ENCODE measurements at places on chromosomes 7 and 10. TPM values are rescaled to one million over a fixed set of nuclear protein-coding genes. Genes with fewer than 3 reads are reported as not detected.

GBX1 gene
- total RNA-seq = not detected

DNA sequence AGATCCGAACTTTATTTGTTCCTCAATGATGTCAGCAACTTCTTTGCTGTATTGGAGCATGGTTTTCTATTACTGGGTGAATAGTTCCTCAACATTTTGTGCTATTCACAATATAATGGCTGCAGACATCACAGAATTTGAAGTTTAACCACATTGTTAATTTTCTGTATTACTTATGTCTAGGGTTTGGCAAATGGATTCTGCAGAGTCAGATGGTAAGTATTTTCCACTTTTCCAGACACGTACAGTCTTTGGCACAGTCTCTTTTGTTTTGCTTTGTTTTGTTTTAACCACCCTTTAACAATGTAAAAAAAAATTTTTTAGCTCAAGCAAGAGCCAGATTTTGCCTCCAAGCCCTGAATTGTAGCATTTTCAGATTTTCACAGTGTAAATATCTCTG, 36.8 kb upstream of the FOXK1 start:
- no peaks in the 10 kb centered on the region for H3K27me3 ChIP-seq
- H3K36me3 ChIP-seq = no peaks in the 10 kb centered on the region
- H3K4me1 ChIP-seq = peaks cover 8% of the 10 kb centered on the region
- no peak overlapping the region for H3K4me3 ChIP-seq
- DNase-seq = no peak
- no peak overlapping the region for H3K27ac ChIP-seq

DNA sequence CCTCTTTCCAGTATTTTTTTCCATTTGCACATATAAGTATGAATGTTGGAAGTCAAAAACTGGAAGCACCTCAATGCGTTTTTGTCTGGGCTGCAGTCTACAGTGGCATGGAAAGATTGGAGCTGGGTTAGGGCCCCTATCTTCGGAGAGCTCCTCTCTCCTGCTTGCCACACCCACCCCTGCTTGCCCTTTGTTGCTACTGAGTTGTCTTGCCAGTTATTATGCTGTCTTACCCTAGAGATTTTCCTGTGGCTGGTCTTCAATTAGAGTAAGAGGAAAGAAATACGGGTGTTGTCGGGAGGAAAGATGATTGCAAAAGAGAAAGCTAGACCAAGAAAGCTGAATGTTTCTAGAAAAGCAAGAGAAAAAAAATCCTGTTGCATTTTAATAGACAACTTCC, 228.9 kb upstream of the CELF2 start:
- no peaks in the 10 kb centered on the region for H3K27me3 ChIP-seq
- no peak overlapping the region for H3K27ac ChIP-seq
- no peak overlapping the region for H3K4me3 ChIP-seq
- no peak for DNase-seq

IFIT5 gene
- 8.9 TPM for total RNA-seq

NUTM2D gene
- not detected for total RNA-seq

- no peaks in the 10 kb centered on the region for H3K36me3 ChIP-seq
- DNase-seq = no peak
- no peak overlapping the region for H3K4me3 ChIP-seq
- H3K27ac ChIP-seq = no peak overlapping the region
- H3K4me1 ChIP-seq = no peaks in the 10 kb centered on the region
- no peaks in the 10 kb centered on the region for H3K27me3 ChIP-seq
Measured at GRCh38 chr10:132199268-132199853, 12.6 kb downstream of the DPYSL4 start.

GRCh38 chr7:54722026-54722425, 37.0 kb downstream of the SEC61G start:
- no peak overlapping the region for H3K27ac ChIP-seq
- H3K4me3 ChIP-seq = no peak overlapping the region
- H3K36me3 ChIP-seq = no peaks in the 10 kb centered on the region
- H3K4me1 ChIP-seq = no peaks in the 10 kb centered on the region
- no peak for DNase-seq
- H3K27me3 ChIP-seq = peaks cover 41% of the 10 kb centered on the region

- H3K36me3 ChIP-seq = no peaks in the 10 kb centered on the region
- H3K4me1 ChIP-seq = no peaks in the 10 kb centered on the region
- no peak for DNase-seq
Measured at GRCh38 chr10:110107887-110108286, 99.5 kb upstream of the MXI1 start.

GIMAP8 gene
- not detected for total RNA-seq

PPP1R17 gene
- total RNA-seq = not detected

- no peak overlapping the region for H3K27ac ChIP-seq
- no peaks in the 10 kb centered on the region for H3K36me3 ChIP-seq
- no peaks in the 10 kb centered on the region for H3K4me1 ChIP-seq
- no peak overlapping the region for H3K4me3 ChIP-seq
Measured at GRCh38 chr7:81218480-81219106, 299.7 kb upstream of the SEMA3C start.

- DNase-seq = peak; percentile 63
- no peaks in the 10 kb centered on the region for H3K4me1 ChIP-seq
- H3K4me3 ChIP-seq = no peak overlapping the region
- no peaks in the 10 kb centered on the region for H3K27me3 ChIP-seq
- no peaks in the 10 kb centered on the region for H3K36me3 ChIP-seq
Measured at GRCh38 chr7:70856901-70857630, 274.9 kb upstream of the GALNT17 start.

AASS gene
- 1.3 TPM for total RNA-seq

DNA sequence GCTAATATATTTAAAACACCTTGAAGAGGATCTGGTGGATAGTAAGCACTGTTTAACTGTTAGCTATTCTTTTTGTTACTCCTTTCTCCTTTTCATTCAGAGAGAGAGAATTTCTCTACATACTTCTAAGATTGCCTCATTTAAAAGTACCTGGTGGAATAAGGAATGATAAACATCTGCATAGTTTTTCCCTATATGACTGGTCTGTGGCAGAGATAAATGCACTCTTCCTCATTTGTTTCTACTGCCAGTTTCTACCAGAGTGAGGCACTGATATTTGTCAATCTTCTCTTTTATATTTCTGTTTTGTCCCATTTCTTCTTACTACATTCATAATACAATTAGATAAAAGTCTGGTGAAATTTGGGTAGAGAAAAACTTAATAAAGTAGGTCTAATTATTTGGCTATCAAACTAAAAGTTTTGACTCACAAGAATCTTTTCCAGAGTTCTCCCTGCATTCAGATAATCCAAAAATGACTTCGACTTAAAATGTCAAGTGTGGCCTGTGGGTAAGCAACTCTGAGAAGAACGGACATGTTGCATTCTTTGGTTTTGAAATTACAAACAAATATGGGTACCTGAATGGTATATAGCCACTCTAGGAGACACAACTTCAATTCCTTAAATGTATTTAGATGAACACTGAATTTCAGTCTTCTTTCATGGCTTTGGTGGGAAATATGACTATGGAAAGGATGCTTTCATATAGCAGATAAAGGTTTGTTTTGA, 38.8 kb downstream of the RNLS start:
- no peak overlapping the region for H3K4me3 ChIP-seq
- no peaks in the 10 kb centered on the region for H3K36me3 ChIP-seq
- H3K27me3 ChIP-seq = no peaks in the 10 kb centered on the region
- H3K27ac ChIP-seq = no peak overlapping the region
- no peak for DNase-seq

CLIP2 gene
- 26.2 TPM for total RNA-seq

GRCh38 chr10:84038035-84038434, 101.3 kb upstream of the GHITM start:
- H3K4me3 ChIP-seq = no peak overlapping the region
- no peak overlapping the region for H3K27ac ChIP-seq
- no peaks in the 10 kb centered on the region for H3K36me3 ChIP-seq
- no peak for DNase-seq
- H3K27me3 ChIP-seq = no peaks in the 10 kb centered on the region

DNA sequence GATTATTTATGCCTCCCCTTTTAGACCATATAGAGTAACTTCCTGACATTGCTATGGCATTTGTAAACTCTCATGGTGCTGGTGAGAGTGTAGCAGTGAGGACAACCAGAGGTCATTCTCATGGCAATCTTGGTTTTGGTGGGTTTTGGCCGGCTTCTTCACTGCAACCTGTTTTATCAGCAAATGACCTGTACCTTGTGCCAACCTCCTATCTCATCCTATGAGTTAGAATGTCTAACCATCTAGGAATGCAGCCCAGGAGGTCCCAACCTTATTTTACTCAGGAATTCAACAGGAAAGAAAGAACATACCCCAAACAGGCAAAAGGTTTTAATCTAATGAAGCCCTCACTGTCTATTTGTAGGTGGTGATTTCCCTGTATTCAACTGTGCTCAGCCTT, 205.4 kb upstream of the YAE1 start:
- peaks cover 37% of the 10 kb centered on the region for H3K27me3 ChIP-seq
- no peak overlapping the region for H3K4me3 ChIP-seq
- H3K27ac ChIP-seq = no peak overlapping the region
- no peaks in the 10 kb centered on the region for H3K4me1 ChIP-seq
- no peak for DNase-seq
- H3K36me3 ChIP-seq = no peaks in the 10 kb centered on the region

TM9SF3 gene
- total RNA-seq = 47.0 TPM

- H3K27ac ChIP-seq = no peak overlapping the region
- no peak overlapping the region for H3K4me3 ChIP-seq
- H3K4me1 ChIP-seq = no peaks in the 10 kb centered on the region
- peak; percentile 55 for DNase-seq
- no peaks in the 10 kb centered on the region for H3K36me3 ChIP-seq
Measured at GRCh38 chr7:36084485-36085091, 68.5 kb upstream of the EEPD1 start.

DNA sequence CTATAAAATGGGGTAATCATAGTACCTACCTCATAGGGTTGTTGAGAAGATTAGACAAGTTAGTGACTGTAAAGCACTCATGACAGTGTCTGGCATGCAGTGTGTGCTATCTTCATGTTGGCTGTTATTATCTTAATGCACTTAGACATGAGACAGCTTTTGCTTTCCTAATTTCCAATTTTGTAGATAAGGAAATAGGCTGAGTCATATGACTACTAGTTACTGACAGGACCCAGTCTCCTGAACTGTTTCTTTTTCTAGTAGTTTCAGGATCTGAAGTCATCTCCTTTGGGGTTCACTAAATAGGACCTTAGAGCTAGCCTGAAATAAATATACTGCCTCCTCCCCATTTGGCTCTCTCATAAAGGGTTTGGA, 74.2 kb downstream of the SNX10 start:
- no peak overlapping the region for H3K27ac ChIP-seq
- no peak overlapping the region for H3K4me3 ChIP-seq
- no peak for DNase-seq
- no peaks in the 10 kb centered on the region for H3K36me3 ChIP-seq

HNRNPF gene
- total RNA-seq = 417 TPM

DNA sequence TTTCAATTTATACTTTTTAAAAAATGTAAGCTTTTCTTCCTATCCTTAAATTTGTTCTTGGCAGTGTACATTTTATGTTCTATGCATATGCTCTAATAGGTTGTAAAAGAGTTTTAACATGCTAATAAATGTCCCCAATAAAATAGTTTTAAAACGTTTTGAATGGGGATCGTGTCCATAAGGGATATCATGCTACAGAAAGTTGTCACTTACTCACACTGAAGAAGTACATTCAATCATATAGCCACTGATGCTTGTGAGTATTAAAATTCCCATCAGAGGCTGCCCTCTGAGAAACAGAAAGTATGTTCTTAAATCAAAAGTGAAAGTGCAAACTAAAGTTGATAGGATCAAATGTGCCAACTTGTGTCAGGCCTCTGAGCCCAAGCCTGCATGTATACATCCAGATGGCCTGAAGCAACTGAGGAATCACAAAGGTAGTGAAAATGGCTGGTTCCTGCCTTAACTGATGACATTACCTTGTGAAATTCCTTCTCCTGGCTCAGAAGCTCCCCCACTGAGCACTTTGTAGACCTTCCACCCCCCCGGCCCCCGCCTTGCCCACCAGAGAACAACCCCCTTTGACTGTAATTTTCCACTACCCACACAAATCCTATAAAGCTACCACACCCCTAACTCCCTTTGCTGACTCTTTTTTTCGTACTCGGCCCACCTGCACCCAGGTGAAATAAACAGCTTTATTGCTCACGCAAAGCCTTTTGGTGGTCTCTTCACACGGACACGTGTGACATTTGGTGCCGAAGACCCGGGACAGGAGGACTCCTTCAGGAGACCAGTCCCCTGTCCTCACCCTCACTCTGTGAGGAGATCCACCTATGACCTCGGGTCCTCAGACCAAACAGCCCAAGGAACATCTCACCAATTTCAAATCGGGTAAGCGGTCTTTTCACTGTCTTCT, 877 bp upstream of the NOD1 start:
- peak overlapping the region; percentile 71 for H3K27ac ChIP-seq
- peaks cover 12% of the 10 kb centered on the region for H3K4me1 ChIP-seq
- H3K27me3 ChIP-seq = no peaks in the 10 kb centered on the region
- peak overlapping the region; percentile 87 for H3K4me3 ChIP-seq

DNAJB9 gene
- 24.0 TPM for total RNA-seq

TMEM236 gene
- not detected for total RNA-seq

SMC3 gene
- 20.3 TPM for total RNA-seq

DNA sequence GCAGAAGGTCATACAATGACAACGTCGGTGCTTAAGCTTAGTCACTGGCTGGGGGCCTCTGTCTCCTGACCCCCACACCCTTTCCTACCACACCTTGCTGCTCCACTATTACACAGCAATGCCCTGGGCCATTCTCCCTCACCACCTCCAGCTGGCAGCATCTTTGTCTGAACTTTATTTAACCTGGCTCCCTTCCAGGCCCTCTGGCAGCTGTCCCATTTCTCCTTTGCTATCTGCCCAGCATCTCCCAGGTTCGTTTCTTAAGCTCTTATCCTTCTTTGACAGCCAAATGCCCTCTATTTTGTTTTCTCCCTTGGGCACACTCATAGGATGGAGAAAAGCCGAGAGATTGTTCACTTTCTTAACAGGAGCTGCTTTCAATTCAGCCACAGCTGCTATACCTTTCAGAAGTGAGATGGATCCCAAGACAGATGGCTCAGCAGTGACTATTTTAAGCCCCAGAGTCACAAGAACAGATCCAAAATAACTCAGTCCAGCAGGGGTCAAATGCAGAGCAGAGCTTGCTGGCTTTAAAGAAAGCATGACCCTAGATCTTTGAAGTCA, 1277.1 kb upstream of the AUTS2 start:
- no peak overlapping the region for H3K27ac ChIP-seq
- H3K27me3 ChIP-seq = no peaks in the 10 kb centered on the region
- no peaks in the 10 kb centered on the region for H3K36me3 ChIP-seq
- H3K4me1 ChIP-seq = no peaks in the 10 kb centered on the region
- peak; percentile 11 for DNase-seq

ZFAND2A gene
- total RNA-seq = 11.7 TPM

- no peaks in the 10 kb centered on the region for H3K27me3 ChIP-seq
- no peak overlapping the region for H3K4me3 ChIP-seq
- no peaks in the 10 kb centered on the region for H3K4me1 ChIP-seq
- DNase-seq = no peak
- no peaks in the 10 kb centered on the region for H3K36me3 ChIP-seq
Measured at GRCh38 chr10:14382022-14382421, 51.3 kb upstream of the FRMD4A start.

GRCh38 chr10:29804025-29804852, 169.5 kb upstream of the SVIL start:
- DNase-seq = peak; percentile 97
- no peaks in the 10 kb centered on the region for H3K27me3 ChIP-seq
- H3K27ac ChIP-seq = peak overlapping the region; percentile 100
- H3K4me3 ChIP-seq = peak overlapping the region; percentile 49

CABCOCO1 gene
- total RNA-seq = not detected

CRTAC1 gene
- total RNA-seq = not detected

SLC35G1 gene
- 4.1 TPM for total RNA-seq

All from PC-3 (cell line).